ENCODE measurements at places on chromosomes 5 and 9.

GRCh38 chr5:89399548-89399947 is 516.6 kb upstream of the MEF2C start:
- DNase-seq = no peak

DNA sequence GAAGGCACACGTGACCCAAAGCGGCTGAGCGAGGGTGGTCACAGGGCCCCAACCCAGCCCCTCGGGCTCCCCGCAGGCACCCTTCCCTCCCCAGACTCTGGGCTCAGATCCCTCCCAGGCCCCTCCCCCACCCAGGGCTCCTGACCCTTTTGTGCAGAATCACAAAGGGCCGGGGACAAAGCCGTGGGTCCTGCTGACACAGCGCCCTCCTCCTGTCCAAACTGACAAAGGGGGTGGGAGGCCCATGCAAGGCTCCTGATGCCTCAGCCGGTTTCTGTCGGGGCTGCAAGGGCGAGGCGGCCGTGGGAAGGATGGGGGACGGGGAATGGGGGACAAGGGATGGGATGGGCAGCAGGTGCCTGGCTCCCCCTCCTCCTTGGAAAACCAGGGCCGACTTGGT is 43.5 kb upstream of the UBAC1 start:
- DNase-seq = no peak

DNA sequence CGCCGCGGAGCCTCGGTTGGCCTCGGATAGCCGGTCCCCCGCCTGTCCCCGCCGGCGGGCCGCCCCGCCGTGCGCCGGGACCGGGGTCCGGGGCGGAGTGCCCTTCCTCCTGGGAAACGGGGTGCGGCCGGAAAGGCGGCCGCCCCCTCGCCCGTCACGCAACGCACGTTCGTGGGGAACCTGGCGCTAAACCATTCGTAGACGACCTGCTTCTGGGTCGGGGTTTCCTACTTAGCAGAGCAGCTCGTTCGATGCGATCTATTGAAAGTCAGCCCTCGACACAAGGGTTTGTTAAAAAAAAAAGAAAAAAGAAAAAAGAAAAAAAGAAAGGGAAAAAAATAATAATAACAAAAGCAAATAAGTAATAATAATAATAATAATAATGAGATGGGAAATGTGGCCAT is 112.8 kb downstream of the GCNT1 start:
- DNase-seq = no peak

- no peak for DNase-seq
Measured at GRCh38 chr9:124808246-124808956, 31.5 kb downstream of the OLFML2A start.

All from stimulated activated CD4-positive, alpha-beta T cell treated with anti-CD3 and anti-CD28 coated beads, Interleukin-2, amount 100 ng/mL, for 48 hours (primary cell).